Fibroblast of gingiva (primary cell): ENCODE measurements at places on chromosomes 7 and 10.

- DNase-seq: no peak
These were observed 2.3 kb downstream of the LOXL4 start for GRCh38 chr10:98265403-98266378.

DNA sequence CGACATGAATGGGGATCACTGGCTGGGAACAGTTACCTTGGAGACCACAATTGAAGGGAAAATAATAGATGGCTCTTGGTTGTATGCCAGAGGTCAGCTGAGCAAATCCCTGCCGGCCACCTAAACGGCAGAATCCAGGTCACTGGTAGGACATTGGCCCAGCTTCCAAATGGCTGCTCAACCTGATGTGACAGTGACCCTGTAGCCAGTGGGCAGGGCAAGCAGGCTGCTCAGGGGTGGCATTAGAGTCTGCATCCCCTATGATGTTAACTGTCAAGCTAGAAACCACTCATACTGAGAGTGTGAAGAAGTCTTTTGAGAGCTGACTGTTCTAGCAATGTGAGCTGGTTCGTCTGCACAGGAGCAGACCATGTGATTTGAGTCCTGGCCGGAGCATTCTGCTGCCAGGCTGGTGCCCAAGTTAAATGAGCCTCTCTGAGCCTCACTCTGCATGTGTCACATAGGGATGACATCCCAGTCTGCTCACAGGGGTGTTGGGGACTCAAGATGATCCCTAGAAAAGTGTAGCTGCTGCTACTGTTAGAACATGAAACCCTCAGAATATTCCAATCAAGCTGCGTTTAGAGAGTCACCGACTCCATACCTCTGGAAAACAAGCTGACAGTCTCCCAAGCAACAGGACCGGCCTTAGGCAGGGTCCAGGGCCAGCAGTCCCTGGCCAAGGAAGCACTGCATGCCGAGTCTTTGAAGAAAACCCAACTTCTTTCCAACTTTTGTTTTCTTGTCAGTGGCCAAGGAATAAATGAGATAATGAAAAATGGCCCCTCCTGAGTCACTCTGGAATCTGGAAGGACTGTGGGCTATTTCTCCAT lies 69.7 kb downstream of the VWA2 start:
- no peak for DNase-seq

DNA sequence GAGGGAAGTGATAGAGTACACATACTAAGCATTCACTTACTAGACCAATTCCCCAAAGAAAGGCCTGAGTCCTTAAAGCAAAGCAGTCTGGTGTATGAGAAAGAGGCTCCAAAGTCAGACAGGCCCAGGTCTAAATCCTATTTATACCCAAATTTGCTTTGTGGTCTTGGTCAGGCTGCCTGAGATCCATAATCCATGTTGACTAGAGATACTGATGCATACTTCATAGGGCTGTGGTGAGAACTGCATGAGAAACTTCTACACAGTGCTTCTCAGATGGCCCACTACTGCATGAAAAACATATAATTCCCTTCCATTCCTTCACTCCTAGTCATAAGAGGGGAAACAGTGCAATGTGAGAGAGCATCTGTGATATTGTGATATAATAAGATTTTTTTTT lies 81.6 kb upstream of the SP4 start:
- DNase-seq: no peak

GRCh38 chr10:86162036-86162435 lies 204.6 kb downstream of the GRID1 start:
- DNase-seq: no peak

DNA sequence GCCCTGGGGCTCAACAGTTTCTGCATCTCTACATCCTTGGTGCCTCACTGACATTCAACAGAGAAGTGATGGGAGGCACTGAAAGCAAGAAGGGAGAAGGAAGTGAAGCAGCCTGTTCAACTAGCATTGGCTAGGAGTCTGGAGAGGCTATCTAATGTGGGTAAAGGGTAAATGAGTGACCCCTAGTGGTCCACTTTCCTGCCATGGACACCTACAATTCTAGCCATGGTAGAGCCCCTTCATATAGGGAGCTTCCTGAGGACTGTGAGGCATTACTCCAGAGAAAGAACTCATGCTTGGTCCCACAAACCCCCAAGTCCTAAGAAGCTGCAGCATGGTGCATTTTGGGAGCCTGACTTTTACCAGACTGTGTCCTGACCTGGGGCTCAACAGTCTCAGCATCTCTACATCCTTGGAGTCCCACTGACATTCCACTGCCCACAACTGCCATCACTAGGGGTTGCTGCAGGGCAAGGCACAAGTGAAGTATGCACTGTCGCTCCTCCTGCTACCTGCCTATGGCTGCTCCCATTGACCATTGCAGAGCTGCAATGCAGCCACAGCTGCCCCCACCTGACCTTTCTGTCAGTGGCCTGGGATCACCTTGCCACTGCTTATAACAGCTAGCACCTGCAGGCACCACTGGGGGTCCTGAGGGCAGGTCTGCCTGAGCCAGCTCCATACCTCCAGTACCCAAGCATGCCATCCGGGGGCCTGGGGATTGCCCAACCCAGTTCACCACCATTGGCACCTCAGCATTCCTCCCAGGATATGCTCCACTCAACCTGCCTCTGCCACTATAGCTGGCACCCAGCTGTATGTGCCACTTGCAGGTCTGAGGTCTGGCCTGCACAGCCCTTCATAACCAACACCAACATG lies 44.1 kb upstream of the CDK6 start:
- DNase-seq: peak; percentile 9

- DNase-seq: no peak
These were observed 15.3 kb downstream of the GPRIN2 start for GRCh38 chr10:46541017-46541661.

DNA sequence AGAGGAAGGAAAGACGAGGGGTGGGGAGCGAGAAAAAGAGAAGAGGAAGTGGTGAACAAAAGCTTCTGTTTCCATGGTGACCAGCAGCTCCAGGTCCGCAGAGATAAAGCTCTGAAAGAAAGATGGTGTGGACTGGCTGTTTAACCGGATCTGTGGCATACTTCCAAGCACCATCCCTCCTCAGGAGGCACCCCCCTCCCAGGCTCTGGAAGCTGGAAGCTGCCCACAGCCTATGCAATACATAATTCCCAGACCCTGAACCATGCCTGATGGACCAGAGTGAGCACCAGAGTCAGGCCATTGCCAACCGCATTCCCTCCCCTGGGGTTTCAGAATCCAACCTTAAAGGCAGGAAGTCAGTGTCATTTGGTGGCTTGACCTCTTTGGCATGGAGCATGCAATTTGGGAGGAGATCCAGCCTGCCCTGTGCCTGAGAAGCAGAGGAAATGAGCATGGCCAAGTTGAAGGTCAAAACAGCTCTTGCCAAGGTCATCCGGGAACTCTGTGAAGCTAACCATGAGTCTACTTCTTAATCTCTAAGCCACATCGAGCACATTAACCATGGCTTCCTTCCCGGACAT lies 22.2 kb upstream of the CPXM2 start:
- peak; percentile 58 for DNase-seq

GRCh38 chr10:19817231-19817933 lies 1.1 kb downstream of the PLXDC2 start:
- no peak for DNase-seq

GRCh38 chr10:112896722-112897121 lies 53.3 kb upstream of the TCF7L2 start:
- peak; percentile 44 for DNase-seq

GRCh38 chr10:3803295-3803926 lies 18.4 kb upstream of the KLF6 start:
- DNase-seq: no peak

GRCh38 chr7:144941127-144941526 lies 105.3 kb upstream of the TPK1 start:
- no peak for DNase-seq

- no peak for DNase-seq
These were observed 59.5 kb upstream of the NPTX2 start for GRCh38 chr7:98557538-98558031.

DNA sequence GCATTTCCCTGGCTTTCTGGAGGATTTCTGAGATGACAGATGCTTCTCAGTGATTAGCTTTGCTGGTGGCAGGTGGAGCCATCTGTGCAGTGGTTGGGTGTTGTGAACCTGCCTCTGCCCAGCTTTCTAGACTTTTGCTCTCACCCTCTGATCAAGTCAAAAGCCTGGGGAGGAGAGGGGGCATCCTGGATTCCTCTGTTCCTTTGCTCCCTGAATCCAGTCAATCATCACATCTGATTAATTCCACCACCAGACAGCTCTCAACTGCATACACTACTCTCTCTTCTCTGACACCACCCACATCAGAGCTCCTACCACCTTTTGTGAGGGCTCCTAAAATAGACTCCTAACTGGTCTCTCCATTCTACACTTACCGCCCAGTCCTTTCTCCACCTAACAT lies 283.5 kb downstream of the WDR11 start:
- DNase-seq: no peak

DNA sequence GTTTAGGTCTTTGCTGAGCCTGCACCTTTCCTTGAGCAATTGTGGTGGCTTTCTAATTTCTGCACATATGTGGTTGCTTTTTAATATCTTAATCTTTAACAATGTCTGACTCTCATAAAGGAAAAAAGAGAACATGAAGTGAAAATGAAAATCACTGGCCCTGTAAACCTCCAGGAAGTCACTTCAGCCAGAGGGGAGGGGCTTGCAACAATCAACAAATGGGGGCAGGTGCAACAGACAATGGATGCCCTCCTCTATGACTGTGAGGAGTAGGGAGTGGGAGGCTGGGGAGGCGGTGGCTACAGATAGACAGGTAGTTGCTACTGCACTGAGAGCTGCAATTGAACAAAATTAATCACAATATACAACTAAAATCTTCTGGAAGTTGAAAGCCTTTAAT lies 1377.4 kb downstream of the XPNPEP1 start:
- DNase-seq: no peak

DNA sequence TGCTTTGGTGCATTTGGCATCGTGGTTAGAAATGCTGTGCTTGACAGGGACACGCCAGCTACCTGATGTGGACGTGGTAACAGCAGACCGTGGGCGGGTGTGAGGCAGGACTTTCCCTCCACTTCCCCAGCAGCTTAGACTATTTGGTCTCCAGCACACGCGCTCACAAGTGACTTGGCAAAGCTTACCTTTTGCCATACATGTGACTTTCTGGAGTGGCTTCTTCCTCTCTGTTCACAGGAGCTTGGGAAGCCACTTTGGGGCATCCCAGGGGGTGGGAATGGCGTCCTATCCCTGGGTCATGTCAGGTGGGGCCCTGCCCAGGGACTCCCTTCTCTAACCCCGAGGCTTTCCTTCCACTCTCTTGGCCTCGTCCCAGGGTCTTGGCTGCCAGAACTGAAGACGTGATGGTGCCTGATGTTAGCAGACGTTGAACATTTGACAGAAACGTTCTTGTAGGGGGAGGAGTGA lies 228.7 kb upstream of the KLF6 start:
- DNase-seq: no peak

- DNase-seq: no peak
These were observed 60.7 kb downstream of the PDIA4 start for GRCh38 chr7:148967602-148968001.

DNA sequence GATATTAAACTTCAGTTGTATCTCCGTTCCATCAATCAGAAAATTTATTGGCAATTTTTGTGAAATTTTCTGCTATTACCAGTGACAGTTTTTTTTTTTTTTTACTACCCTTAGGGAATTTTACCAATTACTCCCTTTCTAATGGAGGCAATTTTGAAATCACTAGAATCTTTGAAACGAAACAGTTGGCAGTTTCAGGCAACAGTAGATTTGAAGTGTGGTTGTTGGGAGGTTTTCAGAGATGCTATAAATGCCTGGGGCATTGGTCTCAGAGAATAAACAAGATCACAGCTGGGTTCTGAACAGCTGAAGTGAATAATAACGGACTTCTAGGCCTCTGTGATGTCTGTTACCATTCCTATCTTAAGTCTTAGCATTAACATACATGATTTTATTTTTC lies 535.9 kb upstream of the POT1 start:
- no peak for DNase-seq

GRCh38 chr7:5234852-5235831 lies 45.1 kb downstream of the WIPI2 start:
- DNase-seq: peak; percentile 41

DNA sequence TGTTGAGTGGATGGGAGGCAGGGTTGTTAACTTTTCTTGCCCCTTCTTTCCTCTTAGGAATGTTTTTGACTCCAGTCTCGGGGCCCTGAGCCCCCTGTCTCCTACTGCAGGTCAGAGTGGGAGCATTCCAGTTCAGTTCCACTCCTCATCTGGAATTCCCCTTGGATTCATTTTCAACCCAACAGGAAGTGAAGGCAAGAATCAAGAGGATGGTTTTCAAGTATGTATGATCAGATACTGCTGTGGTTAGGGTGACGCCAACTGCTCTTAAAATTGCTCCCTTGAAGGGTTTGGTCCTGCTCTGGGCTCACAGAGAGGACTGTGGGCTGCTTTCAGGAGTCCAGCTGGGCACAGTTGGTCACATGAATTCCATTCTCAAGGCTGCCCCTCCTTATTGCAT lies 22.0 kb downstream of the VWA2 start:
- no peak for DNase-seq
